ENCODE measurements at places on chromosomes 6 and 20.

DNA sequence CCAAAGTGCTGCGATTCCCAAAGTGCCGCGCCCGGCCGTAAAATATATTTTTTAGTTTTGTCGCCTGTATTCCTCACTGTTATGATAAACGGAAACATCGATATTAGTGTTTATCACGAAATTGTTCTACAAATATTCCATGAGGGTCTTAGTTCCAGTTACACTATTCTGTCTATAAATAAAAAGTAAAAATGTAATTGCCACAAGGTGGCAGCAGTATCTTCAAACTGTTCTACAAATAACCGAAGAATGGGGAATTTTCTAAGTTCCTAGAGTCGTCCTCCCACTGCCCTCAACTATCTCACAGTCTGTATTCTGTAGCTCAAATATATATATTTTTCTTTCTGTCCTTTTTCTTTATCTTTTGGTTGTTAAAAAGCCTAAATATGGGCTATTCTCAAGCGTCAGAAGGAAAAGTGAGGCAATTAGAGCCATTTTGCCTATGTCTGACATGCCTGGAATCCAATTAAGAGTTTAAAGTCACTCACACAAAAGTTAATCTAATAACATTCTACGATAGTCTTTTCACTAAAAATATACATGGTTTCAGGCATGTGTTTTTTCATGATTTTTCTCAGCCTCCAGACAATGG, 14.2 kb upstream of the FAM162B start:
- no peak for DNase-seq

- DNase-seq = no peak
Observed at GRCh38 chr6:94443701-94444100, 1024.3 kb upstream of the EPHA7 start.

- no peak for DNase-seq
Observed at GRCh38 chr20:57883224-57883623, 173.4 kb upstream of the PMEPA1 start.

DNA sequence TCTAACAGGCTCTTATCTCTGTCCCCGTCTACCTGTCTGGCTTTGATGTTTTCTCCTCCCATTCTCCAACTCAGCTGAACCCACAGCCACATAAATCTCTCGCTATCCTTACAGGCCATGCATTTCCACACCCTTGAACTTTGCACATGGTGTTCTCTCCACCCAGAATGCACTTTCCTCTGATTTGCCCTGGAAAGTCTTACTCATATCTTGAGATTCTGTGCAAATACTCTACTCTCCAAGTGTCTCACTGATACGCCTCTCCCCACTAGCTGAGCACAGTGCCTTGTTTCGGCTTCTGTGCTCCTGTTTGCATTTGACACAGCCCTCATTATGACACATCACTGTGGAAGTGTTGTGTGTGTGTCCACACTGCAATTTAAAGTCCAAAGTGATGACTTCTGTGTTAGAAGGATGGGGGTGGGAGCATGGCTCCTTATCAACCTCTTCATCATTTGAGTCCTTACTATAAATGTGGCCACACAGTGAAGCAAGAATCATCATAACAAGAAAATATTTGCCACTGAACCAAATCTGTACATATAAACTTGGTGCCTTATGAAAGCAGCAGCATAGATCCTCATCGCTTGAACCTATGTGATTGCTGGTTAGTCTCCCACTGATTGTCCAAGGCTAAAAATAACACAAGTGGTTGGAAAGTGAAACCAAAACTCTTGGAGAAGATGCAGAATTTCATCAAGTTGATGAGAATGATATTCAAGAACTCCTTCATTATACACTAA, 5.5 kb upstream of the PRELID3B start:
- DNase-seq = no peak

GRCh38 chr20:46214824-46215488, 93.3 kb downstream of the CDH22 start:
- DNase-seq = no peak

DNA sequence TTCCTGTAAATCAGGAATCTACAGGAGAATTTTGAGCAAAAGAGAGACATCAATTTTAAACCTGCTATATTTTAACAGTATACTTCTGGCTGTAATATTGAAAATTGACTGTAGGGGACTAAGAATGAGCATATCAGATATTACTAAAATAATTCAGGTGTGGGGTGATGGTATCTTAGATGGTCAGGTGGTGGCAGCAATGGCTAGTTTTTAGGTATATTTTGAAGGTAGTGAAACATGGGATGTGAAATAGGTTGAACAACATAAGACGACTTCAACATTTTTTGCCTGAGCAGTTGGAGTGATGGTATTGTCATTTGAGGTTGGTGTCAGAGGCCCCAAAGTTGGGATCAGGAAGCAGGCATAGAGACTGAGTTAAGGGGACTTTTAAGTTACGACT, 32.1 kb downstream of the FAM83B start:
- DNase-seq = no peak

- DNase-seq = no peak
Observed at GRCh38 chr6:157134402-157135047, 188.8 kb downstream of the TMEM242 start.

DNA sequence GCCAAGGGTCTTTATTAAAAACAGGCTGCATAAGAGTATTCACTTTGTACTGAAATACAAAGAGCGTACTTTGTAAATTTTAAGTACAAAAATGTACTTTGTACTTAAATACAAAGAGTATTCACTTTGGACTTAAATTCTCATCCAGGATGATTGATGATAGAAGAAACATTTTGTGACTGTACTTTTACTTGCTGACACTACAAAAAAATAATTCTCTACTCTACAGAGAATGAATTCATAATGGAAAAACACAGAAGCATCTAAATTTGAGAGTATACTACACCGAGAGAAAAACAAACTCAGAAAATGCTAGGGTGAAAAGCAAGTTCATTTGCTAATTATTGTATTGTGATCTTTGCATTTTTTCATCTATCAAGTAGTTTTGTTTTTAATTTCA, 54.4 kb upstream of the STXBP5 start:
- DNase-seq = no peak

DNA sequence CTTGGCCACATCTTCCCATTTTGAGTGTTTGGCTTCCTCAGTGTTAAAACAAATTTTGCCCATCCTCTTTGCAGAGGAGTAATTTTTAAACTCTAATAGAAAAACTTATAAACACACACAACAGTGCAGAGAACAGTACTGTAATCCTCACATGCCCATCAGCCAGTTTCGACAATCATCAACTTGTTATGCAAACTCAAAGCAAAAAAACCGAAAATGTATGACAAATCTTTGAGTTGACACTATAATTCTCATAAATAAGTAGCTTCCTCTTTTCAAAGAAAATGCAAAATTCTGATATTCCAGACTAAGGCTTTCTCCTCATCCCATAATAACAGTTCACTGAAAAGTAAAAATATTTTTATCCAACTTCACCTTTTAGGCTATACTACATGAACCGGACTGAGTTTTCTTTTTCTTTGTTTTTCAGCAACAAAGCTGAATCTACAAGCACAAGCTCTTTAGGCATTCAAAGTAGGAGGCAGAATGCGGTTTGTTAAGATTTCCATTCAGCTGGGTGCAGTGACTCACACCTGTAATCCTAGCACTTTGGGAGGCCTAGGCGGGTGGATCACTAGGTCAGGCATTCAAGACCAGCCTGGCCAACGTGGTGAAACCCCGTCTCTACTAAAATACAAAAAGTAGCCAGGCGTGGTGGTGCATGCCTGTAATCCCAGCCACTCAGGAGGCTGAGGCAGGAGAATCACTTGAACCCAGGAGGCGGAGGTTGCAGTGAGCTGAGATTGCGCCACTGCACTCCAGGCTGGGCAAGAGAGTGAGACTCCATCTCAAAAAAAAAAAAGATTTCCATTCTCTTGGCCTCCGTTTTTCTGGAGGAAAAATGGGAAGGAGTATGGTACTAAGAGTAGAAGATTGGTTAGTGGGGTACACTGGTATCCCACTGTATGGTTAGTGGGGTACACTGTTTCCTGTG, 74.8 kb downstream of the GCNT2 start:
- DNase-seq = no peak

GRCh38 chr20:32453467-32454163, 95.5 kb downstream of the ASXL1 start:
- DNase-seq = no peak

DNA sequence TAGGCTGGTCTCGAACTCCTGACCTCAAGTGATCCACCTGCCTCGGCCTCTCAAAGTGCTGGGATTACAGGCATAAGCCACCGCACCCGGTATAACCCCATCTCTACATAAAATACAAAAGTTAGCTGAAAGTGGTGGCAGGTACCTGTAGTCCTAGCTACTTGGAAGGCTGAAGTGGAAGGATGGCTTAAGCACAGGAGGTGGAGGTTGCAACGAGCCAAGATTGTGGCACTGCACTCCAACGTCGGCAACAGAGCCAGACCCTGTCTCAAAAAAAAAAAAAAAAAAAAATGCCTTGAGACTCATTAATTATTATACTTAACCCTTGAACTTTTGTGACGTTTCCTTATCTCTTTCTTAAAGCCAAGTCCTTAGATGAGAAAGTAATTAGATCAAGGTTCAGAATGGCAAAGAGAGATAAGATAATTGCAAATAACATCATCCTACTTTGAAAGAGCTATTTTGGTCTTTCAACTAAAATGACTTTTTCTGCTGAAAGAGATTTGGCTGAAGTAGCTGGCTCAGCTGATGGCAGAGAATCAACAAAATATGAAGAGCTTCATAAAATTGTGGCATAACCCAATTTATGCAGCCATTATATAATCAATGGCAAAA, 4.7 kb upstream of the SHLD1 start:
- no peak for DNase-seq

- no peak for DNase-seq
Observed at GRCh38 chr6:57064809-57065208, 18.3 kb downstream of the KIAA1586 start.

DNA sequence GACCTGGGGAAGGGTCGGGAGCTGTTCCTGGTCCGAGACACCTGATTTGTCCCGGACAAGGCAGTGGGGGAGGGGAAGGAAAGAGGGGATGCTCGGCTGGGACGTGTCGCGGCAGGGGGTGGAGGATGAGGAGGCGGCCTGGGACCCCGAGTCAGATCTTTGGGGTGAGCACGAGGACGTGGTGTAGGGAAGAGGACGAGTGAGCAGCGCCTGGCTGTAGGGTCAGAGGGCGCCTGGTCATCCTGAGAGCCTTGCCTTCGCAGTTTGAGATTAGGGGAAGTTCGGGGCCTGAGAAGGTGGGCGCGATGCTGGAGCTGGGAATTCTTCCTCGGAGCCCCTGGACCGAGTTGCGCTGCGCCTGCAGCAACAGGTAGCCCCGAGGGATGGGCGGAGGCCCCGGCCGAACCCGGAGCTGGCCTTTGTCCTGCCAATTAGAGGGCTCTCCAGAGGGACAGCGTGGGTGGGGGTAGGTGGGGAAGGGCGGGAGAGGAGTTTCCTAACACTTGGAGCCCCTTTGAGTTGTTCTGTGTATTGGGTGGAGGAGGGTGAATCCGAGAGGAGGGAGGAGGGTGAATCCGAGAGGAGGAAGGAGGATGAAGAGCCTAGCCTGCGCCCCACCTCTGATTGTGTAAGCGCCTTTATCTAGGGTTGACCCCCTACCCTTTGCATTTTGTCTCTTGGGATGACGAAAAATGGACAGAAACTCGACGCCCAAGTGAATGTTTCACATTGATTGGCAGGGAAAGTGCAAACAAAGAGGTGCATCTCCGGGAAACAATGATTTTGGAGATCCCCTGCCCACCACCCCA, 72.0 kb downstream of the SOX4 start:
- DNase-seq = no peak

- DNase-seq = no peak
Observed at GRCh38 chr20:41348430-41349172, 8.0 kb downstream of the LPIN3 start.

DNA sequence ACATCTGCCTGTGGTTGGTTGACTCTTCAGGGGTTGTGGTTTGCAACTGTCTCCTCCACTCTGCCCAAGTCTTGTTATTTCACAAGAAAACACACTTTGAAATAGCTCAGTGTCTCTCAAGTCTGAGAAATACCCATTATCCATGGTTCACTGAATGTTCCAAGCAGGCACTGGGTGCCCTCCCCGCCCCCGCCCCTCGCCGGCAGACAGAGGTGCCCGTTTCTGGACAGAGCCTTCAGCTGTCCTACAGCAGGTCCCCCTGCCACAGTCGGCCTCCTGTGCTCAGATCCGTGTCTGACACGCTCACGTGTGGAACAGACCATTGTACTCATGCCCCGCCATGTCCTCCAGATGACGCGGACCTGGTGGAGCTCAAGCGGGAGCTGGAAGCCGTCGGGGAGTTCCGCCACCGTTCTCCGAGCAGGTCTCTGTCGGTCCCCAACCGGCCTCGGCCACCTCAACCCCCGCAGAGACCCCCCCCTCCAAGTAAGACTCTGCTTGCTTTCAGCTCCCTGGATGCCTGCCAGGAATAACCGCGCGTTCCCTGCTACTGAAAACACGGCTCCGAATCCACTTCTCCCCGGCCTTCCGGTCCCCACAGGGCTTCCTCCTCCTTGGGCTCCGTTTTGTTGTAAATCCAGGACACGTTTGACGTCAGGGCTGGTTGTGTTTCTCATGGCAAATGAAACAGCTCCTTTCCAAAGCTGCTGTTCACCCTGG, 81.4 kb downstream of the SERAC1 start:
- no peak for DNase-seq

- DNase-seq = peak; percentile 28
Observed at GRCh38 chr20:52410182-52410647, 218.6 kb upstream of the ZFP64 start.

- no peak for DNase-seq
Observed at GRCh38 chr20:18662279-18663040, 74.6 kb downstream of the DTD1 start.

DNA sequence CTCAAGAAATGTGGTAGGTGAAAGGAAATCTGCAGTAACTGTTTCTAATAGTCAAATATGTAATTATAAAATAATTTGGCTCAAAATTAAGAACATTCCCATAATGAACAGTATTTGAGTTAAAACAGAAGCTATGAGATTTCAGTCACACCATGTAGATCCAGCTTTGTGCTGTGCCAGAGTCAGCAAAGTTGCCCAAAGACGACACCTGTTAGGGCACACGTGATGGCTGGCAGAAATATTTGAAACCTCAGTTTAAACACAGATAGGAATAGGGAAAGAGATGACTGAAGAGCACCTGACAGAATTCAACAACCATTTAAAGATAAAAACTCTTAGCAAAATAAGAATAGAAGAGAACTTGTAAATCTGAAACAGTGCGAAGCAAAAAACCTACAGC, 129.3 kb downstream of the CD83 start:
- no peak for DNase-seq

GRCh38 chr6:22613695-22614094, 44.3 kb downstream of the HDGFL1 start:
- no peak for DNase-seq

DNA sequence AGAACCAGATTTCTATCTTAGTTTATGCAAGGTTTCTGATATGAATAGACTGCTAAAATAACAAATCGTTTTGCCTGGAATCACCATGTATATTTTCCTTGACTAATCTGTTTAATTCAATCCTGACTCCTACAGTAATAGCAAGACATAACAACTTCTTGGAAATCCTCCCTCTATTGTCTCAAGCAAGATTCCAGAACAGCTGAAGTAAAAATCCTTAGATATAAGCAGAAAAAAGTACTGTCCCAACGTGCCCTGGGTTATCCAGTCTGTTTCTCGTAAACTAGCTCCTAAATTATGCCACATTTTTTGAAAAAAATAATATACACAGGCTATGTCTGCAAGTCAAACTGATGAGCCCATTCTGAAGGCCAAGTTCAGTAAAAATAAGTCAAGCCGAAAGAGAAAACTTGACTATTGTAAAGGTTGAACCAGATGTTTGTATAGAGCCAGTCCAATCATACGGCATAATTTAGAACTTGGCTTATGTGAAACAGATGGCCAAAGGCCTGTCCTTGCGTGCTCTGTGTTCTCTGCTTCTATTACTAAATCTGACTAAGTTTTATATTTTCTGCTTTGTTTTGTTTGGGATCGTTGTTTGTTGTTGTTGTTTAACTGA, 341.6 kb upstream of the NRSN1 start:
- DNase-seq = no peak

GRCh38 chr6:128310451-128310850, 209.9 kb downstream of the PTPRK start:
- no peak for DNase-seq

All from stimulated activated CD4-positive, alpha-beta T cell treated with anti-CD3 and anti-CD28 coated beads, Interleukin-15, amount 100 ng/mL, for 1 hour (primary cell).